ENCODE measurements at places on chromosomes 2 and 18. TPM values are rescaled to one million over a fixed set of nuclear protein-coding genes. Genes with fewer than 3 reads are reported as not detected.

DNA sequence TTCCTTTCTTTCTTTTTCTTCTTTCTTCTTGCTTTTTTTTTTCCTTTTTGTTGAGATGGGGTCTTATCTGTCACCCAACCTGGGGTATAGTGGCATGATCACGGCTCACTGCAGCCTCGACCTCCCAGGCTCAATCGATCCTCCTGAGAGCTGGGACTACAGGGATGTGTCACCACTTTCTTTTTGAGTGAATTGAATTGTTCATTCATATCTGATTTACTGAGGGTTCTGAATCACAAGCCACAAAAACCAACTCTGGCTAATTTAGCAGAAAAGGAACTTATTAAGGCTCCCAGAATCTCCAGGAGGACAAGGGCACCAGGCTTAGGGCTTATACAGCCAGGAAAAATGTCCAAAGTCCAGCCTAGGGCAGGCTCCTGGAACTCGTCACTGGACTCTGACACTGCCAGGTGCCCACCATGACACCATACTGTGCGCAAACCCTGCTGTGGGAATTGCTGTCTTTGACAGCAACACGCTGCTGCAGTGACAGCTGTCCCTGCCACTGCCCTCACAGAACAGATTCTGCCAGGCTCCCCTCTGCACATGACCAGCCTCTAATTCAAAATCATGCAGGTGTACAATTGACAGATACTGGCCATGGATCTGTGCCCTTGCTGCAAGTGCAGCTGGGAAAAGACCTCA lies 42.9 kb upstream of the EML6 start:
- DNase-seq = peak; percentile 45

DNA sequence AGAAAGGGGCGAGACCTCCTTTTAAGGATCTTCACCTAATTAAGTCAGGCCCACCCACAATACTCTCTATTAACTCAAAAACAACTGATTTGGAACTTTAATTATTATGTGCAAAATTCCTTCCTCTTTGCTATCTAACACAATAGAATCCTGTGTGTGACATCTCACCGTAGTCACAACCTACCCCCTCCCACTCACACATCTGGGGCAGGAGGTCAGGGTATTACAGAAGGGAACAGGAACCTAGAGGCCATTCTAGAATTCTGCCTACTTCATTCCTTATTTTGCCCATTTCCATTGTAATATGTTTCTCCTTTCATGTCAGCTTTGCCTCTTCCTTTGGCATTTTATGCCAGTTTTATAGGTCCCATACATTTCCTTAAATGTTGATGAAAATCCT lies 829.3 kb upstream of the ID2 start:
- no peak for DNase-seq

DNA sequence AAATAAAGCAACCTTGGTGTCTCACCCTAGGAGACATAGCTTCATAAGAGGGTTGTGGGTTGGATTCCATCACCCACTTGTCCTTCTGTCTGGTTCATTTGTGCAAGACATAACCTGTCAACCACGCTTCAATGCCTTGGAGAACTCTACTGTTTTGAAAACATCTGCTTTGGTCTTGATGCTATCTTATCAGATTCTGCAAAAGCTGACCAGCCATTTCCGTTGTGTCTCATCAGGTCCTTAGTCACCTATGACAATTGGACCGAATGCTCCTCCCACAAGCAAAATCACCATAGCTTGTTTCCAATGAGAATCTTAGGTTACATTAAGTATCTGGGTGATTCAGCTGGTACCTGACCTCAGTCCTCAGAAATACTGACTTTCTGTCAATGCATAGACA lies 35.4 kb downstream of the STAT4 start:
- DNase-seq = peak; percentile 18

DNA sequence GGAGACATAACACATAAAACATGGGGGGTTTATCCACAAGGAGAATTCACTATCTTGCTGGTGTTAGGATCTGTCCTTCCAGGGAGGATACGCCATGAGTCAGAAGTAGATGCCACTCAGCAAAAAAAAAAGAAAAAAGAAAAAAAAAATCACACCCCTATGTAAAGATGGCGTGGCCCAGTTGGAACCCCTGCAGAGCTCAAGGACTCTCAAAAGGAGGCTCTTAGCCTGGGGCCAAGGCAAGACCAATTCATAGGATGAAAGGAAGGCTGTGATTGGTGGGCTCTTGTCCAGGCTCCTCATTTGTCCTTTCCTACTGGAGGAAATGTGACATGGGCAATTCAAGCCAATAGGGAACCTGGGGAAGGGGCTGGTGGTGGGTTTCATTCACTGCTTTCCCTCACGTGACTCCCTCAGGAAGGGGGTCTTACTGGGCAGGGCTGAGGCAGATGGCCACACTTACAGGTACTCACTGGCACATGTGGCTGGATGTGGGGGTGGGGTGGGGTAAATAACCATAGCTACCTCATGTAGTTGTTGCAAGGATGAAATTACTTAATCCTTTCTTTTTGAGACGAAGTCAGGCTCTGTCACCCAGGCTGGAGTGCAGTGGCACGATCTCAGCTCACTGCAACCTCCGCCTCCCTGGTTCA lies 38.7 kb upstream of the HAAO start:
- no peak for DNase-seq

- no peak for DNase-seq
Measured at GRCh38 chr2:57987835-57988573, 58.6 kb upstream of the VRK2 start.

DNA sequence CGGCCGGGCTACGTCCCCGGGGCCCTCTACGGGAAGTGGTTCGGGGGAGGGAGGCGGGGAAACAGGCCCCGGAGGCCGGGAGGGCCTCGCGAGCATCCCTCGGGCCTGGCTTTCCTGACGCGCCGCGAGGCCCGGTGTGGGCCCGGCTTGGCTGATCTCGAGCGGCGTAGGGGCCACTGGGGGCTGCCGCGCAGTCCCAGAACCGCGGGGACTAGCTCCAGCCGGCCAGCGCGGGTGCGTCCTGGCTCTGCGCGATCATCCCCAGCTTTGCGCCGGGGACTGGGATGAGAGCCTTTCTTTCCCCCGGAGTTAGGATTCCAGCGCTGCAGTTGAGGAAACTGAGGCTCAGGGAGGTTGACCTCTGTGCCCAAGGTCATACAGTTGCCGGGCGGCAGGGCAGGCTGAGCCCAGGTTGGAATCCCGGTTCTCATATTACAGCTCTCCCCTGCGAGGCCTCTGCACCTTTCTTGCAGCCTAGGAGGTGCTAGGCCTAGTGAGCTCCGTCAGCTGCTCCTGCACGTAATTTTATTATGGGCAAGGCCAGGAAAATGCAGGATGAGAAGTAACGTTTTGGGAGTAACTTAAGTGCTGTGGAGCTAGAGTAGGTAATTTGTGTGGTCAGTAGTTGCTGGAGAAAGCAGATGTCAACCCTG lies 501 bp downstream of the LPIN1 start:
- peak; percentile 16 for DNase-seq

- DNase-seq = no peak
Measured at GRCh38 chr2:14717131-14717530, 84.6 kb downstream of the LRATD1 start.

DNA sequence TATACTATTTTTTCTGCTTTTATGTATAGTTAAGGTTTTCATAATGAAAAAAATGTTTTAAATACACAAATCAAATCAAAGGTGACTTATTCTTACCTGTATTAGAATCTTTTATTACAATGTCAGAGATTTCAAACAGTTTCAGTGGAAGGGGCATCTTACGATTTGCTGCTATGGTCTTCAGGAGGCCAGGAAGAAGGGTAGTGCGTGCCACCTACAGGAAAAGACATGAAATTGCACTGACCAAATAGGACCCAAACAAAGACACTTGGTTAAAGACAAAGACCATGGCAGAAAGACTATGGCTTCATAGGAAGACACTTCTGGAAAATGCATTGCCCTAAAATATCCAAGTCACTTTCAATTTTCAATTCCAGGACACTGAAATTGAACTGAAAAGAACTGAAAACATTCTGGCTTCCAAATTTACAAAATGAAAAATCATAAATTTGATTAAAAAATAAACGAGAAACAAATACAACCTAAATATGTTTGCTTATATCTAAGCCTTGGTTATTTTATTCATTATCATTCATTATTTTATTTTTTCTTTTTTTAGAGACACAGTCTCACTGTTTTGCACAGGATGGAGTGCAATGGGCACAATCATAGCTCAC lies 42.1 kb downstream of the FARSB start:
- DNase-seq = peak; percentile 66

DNA sequence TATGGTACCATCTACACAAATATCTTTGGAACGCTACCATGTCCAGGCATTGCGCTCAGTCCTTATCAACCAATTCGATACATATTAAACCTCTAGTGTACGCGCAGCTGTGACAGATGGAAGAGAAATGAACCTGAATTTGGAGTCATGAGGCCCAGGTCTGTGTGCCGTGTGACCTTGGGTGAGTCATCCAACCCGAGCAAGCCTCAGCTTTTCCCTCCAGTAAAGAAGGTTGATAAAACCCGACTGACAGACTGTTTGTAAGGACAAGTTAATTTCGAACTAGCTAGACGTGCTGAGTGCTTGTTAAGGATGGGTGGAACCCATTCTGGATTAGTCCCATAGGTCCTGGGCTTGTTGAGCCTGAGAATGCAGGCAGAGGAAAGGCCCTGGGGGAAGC lies 28.2 kb downstream of the GREB1 start:
- no peak for DNase-seq

DNA sequence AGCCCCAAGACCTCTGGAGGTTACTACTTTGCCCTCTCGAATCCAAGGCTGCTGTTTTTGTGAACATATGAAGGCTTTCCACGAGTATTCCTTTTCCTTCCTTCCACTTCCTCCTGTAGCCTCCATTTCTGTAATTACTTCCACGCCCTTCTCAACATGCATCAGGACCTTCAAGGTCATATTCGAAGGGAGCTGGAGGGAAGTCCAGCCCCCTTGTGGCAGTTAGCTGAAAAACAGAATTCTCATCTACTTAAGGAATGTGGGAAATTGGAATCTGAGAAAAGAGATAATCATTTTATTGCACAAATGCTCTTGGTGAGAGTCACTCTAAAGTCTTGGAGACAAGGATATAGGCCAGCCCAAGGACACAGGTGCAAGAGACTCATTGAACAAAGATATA lies 1000.2 kb downstream of the TDRD15 start:
- DNase-seq = no peak

- DNase-seq = no peak
Measured at GRCh38 chr2:12584338-12584737, 132.4 kb upstream of the TRIB2 start.

DNA sequence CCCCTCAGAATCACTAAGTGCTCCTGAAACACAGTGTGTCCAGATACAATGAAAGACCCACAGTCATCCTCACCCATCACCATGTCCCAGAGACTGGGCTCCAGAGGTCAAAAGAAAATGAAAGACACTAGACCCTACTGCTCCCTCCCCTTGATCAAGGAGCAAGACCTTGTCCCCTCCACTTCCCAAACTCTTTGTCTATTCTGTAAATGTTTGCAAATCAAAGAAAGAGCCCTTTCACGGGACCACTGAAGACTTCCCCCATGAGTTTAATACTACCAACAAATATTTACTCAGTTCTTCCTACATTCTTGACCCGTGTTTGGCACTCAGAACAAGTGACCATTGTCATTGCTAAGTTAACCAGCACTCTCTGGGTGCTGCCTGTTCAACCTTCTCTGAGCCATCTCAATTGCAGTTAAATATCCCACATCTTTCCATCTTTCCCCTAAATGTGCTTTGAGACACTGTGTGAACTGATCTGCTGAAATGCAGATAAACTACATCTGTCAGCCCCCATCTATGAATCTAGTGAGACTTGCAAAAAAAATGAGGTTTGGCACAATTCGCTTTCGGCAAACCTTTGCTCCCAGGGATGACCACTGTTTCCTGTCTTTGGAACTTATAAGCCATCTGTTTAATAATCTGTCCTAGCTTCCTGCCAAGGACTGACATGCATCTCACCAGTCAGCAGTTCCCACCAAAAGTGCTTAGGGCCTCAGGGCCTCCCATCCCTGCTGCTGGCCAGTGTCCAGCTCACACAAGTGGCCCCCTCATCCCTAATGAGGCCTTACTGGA lies 170.3 kb downstream of the GFPT1 start:
- peak; percentile 85 for DNase-seq

DNA sequence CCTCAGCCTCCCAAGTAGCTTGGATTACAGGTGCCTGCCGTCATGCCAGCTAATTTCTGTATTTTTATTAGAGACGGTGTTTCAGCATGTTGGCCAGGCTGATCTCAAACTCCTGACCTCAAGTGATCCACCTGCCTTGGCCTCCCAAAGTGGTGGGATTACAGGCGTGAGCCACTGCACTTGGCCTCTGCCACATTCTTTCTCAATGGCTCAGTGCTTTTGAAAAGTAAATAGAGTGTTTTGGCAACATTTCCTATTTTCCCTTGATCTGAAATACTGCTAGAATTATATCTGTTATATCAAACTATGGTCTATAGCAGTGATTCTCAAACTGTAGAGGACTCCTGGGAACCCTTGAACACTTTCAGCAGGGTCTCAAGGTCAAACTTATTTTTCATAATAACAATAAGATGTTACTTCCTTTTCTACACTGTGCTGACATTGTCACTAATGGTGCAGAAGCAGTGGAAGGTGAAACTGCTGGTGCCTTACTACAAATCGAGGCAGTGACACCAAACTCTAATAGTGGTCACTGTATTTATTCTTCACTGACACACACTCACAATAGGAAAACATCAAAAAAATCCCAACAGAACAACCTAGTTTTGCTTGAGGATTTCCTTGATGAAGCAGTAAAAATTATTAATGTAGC lies 10.6 kb downstream of the DAW1 start:
- peak; percentile 40 for DNase-seq

DNA sequence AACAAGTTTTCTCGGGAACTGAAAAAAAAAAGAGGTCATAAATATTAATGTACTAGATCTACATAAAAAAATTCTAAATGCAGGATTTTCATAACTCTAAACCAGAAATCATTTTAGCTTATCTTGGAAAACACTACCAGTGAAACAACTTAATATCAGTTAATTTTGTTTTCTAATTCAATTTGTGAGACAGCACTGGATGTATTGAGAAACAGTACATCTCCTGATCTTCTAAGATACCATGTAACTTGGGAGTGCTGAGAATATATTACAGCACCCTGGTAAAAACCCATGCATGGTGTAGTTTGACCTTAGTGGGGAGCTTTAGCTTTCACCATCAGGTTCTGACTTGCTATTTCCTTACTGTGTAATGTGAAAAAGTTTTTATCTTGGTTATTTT lies 129.6 kb downstream of the NRXN1 start:
- DNase-seq = no peak

Gene ITGB1BP1
- total RNA-seq = 48.6 TPM

Gene AOX1
- 57.2 TPM for total RNA-seq

Gene ADD2
- total RNA-seq = not detected

Gene GCG
- total RNA-seq = not detected

Gene TRIM43
- not detected for total RNA-seq

Gene LYG2
- total RNA-seq = not detected

Gene RGPD4
- not detected for total RNA-seq

Gene WNT10A
- total RNA-seq = not detected
